ENCODE measurements at places on chromosomes 5 and 9. TPM values are rescaled to one million over a fixed set of nuclear protein-coding genes. Genes with fewer than 3 reads are reported as not detected.

The FBXW2 gene
- total RNA-seq = 30.0 TPM

The GFI1B gene
- not detected for total RNA-seq

GRCh38 chr9:28050046-28050445 is 476.8 kb upstream of the C9orf72 start:
- DNase-seq = no peak

DNA sequence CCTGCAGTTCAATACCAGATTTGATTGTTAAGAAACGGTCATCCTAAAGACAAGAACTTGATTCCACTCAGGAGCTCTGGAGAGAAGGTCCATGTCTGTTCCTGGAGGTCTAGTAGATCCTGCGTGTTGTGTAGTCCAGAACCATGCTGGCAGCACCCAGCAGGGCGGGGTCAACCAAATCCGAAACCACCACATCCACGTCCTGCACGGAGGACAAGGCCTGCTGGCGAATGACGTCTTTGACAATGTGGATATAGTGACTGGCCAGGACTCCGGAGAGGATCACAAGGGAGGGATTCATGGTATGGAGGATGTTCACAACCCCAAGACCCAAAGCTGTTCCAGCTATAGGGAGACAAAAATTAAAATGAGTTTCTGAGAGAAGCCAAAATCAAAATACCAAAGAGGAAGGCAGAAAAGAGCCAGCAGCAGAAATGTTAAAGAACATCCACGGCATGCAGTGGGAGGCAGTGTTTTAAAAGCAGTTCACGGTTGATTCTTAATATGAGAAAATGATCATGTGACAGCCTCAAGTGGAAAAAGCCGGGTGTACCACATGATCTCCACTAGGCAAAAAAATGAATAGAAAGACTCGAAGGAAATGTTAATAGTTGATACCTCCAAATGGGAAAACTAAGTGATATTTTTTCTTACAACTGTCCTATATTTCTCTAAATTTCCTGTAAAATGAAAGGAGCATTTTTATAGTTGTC is 26.7 kb downstream of the CLTA start:
- no peak for DNase-seq

DNA sequence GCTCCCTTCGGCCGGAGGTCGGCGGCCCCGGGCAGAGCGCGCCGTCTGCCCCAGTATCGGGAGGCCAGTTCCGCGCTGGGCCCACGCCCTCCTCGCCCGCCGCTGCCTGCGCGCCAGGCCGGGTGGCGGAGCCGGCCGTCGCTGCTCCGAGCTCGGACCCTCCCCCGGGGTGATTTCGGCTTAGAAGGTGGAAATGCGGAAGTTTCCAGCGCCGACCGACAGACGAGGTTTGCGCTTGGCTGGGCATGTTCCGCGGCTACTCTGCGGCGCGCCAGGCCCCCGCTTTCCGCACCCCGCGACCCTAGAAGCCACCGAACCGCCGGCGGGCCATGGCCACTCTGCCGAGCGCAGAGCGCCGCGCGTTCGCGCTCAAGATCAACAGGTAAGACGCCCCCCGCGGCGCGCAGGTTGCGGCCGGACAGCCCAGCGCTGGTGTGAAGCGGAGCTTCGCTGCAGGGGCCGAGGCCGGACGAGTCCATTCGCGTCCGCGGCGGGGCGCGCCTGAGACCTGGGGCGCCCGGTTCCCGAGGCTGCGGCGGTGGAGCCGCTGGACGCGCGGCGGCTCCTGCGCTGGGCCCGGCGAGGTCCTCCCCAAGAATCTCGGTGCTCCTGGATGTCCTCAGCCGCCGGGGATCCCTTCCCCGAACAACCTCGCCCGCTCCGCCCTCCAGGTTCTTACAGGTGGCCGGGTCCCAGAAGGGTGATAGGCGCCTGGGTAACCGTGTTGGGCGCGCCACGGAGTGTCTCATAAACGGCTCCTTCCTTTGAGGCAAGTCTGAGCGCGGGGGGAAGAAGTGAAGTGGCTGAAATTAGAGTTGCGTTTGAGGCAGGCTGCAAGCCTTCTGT is at the start of gene DOCK8:
TSS of gene DOCK8 (plus strand) at position 218 of the 846 bp plus-strand sequence. CDS start at position 330, 112 bp downstream.
- peak; percentile 29 for DNase-seq
